ENCODE measurements at places on chromosomes 12 and 14.

GRCh38 chr12:4595881-4596280 is 33.9 kb downstream of the DYRK4 start:
- no peak for DNase-seq

- DNase-seq, result no peak
Measured at GRCh38 chr12:96510306-96510764, 21.0 kb downstream of the CFAP54 start.

GRCh38 chr12:3437986-3438385 is 53.0 kb upstream of the PRMT8 start:
- no peak for DNase-seq

DNA sequence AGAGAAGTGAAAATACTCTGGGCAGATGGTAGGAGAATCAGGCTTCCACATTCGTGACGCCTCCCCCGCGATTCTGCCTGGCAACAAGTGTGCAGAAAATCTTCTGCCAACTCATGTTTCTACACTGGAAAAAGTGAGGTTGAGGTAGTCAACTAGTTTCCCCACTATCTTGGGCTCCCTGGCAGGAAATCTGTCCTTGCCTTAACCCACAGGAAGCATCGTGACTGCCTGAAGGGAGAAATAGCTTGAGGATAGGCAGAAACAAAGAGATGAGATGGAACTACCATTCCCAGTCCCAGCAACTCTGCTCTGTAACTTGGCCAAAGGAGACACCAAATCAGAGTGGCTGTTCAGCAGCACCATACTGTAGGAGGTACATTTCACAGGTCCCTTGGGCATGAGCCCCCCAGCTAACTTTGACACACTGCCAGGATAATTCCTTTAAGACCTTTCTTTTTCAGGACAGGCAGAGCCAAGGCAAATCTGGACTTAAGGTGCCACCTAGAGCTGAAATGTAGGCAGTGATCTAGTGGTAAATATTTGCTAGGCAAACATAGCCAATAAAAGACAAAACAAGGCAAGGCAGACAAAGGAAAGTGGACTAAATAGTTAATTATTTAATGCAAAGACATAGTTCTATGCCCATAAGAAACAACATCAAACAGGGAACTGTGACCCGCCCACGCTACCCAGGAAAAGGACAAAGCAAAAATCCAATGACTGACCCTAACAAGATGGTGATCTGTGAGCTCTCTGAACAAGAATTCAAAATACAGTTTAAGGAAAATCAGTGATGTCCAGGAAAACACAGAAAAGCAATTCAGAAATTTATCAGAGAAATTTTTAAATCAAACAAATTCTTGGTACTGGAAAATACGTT is 205.1 kb downstream of the PTPRO start:
- no peak for DNase-seq

GRCh38 chr14:51097287-51097686 is 2.4 kb upstream of the TRIM9 start:
- no peak for DNase-seq

GRCh38 chr12:118311666-118312065 is 61.0 kb downstream of the TAOK3 start:
- no peak for DNase-seq

- DNase-seq, result no peak
Measured at GRCh38 chr12:26853303-26854030, 20.5 kb upstream of the ITPR2 start.

DNA sequence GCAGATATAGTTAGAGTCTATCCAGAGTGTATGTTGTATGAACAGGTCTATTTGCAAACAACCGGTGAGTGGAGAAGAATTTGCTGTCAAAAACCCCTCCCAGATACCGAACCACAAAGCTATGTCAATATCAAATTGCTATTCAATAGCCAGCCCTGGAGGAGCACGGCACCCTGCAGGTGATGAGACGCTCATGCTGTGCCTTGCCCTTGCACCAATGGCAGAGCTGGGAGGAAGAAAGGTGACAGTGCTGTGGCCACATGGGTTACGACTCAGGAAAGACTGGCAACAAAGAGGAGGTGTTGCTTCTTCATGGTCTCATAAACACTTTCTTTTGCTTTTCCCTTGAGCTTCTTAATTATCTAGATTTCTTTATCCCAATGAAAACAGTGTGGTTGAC is 55.7 kb downstream of the PAX9 start:
- DNase-seq, result no peak

- DNase-seq, result no peak
Measured at GRCh38 chr14:22486675-22487074, 102.3 kb downstream of the DAD1 start.

DNA sequence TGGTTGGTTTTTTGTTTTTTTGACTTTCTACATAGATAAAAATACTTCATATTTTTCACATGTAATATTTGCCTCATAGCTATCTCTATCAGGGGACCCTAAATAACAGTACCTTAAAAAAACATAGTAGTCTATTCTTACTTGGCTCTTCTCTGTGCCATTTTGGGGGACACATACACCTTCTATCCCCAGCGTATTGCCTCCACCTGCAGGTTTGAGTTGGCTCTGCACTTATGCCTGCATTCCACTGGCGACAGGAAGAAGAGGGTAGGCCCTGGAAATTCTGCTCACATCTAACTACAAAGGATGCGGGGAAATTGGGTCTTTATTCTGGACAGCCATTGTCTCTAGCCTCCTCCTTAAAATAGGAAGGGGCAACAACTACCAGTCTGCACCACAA is 13.8 kb upstream of the IFI27L2 start:
- no peak for DNase-seq

GRCh38 chr12:58980768-58981167 is 60.5 kb upstream of the LRIG3 start:
- no peak for DNase-seq

DNA sequence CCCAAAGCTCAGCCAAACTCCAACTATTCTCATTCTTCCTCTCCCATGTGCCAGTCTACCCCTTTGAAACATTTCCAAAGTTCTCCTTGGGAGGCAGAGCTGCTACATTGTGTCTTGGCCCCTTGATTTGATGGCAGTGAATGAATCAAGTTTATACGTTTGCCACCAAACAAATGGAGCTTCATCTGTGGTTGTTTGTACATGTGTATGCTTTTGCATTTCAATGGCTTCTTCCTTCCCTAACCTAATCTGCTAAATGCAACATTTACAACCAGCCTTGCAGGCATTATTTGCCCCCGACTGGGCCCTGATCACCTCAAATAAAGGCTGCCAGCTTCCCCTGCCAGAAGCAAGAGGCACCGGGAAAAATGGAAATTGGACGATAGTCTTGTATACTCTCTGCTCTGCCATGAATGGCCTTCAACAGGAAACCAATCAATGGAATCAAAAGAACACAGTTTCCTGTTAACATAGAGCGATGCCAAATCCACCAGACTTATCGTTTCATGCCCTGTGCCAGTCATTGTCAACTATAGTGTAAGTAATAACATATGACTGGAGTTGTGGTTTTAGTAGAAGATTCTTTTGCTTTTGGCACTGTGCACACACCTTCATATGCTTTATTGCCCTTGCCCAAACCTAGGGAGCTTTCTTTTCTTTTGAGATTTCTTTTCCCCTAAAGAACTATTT is 97.8 kb downstream of the TMEM30B start:
- no peak for DNase-seq

- DNase-seq, result no peak
Measured at GRCh38 chr12:40202095-40203059, 22.4 kb upstream of the LRRK2 start.

- DNase-seq, result no peak
Measured at GRCh38 chr12:80015660-80016059, 80.8 kb upstream of the PPP1R12A start.

DNA sequence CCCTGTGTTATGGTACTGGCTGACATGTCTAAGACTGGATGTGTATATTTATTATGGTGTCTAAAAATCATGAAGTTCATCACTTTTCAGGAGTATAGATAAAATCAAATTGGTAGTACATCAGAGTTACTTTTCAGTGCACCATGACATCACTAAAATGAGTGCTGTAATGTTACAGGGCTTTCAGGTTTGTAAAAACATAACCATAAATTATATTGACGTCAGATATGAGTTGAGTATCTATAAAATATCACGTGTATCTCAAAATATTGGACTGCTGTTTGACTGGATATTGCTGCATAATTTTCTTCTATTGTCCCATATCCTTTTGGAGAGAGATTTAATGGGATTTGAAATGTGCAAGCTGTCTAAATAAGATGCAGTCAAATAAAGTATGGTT is 22.0 kb downstream of the NAA30 start:
- DNase-seq, result no peak

All from HFF-Myc (cell line).